ENCODE measurements at places on chromosomes 7 and 10.
A peak's percentile ranks its signal among the peaks of the same experiment; 100 is the strongest.

- no peak for DNase-seq
Observed at GRCh38 chr7:140478246-140479061, 851 bp downstream of the MKRN1 start.

GRCh38 chr10:12191715-12192114 lies 4.0 kb downstream of the NUDT5 start:
- DNase-seq, result no peak

GRCh38 chr10:77710081-77710551 lies 72.5 kb upstream of the KCNMA1 start:
- DNase-seq, result no peak

GRCh38 chr7:73834626-73835191 lies 3.9 kb downstream of the CLDN4 start:
- no peak for DNase-seq

DNA sequence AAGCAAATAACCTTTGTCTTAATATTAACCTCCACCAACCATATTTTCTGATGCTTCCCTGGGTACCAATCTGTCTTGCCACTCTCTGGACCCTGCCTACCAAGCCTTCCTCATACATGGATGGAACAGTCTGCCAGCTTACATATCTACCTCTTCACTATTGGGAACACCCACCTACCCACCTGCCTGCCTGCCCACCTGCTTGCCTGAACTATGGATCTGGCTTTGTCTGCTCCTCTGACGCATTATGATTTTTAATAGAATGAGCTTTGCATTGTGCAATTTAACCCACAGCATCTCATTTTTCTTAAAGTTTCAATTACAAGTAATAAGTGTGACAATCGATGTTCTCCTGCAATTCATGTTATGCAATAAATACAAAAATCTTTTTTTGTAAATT lies 137.9 kb upstream of the LSM8 start:
- no peak for DNase-seq

GRCh38 chr10:128578766-128579165 lies 452.5 kb upstream of the MKI67 start:
- no peak for DNase-seq

GRCh38 chr7:141544831-141545230 lies 6.4 kb upstream of the AGK start:
- DNase-seq, result no peak

DNA sequence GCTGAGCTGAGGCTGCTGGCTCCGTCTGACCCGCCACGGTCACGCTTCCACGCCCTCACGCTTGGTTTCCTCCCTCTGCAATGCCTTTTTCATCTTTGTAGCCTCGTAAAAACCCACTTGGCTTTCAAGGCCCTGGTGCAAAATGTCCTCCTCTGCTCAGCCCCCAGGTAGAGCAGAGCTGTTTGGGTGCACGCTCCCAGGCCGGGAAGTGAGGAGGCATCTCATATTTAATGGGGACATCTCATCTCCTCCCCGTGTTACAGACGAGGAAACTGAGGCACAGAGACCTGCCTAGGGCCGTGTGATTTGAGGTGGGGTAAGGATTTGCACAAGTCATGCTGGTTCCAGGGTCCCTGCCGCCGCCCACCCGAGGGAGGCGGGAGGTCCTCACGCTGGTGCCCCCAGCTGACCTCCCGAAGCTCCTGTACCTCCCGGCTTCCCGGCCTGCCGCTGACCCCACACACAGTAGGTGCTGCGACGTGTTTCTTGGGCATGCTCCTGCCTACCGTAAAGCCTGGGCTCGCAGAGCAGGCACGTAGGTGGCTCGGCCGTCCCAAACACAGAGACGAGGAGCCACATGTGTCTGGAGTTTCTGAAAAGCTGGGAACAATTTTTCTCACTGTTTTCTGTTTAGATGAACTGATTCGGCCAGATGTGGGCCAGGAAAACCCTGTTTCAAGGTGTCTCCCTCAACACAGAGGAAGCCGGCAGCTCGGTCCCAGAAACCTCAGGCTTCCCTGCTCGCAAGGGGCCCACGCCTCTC lies 11.5 kb downstream of the FOXL3 start:
- DNase-seq, result no peak

DNA sequence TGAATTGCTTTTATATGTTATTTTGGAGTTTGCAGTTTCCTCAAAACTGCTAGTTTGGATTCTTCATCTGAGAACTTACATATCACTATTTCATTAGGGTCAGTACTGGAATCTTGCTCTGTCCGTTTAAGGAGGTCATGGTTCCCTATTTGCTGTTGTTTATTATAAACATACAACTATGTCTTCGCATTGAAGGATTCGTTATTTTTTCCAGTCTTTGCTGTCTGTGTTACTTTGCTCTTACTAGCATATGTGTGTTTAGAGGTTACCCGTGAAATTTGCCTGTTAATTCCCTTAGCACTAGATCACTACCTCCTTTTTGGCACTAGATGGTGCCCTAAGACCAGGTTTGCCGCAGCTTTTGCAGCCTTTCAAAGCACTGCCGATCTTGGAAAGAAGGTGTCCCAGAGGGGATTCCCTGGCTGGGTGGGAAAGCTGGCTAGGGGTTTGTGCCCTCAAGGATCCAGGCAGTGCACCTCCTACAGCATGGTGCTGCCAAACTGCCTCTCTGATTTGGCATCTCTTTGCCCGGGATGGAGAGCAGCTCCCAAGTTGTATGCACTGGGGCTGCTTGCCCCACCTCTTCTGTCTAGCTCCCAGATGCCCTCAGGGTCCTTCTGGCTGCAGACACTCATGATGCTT lies 103.1 kb upstream of the APBB1IP start:
- no peak for DNase-seq

GRCh38 chr7:135757719-135758411 lies 9.3 kb upstream of the FAM180A start:
- DNase-seq, result no peak

DNA sequence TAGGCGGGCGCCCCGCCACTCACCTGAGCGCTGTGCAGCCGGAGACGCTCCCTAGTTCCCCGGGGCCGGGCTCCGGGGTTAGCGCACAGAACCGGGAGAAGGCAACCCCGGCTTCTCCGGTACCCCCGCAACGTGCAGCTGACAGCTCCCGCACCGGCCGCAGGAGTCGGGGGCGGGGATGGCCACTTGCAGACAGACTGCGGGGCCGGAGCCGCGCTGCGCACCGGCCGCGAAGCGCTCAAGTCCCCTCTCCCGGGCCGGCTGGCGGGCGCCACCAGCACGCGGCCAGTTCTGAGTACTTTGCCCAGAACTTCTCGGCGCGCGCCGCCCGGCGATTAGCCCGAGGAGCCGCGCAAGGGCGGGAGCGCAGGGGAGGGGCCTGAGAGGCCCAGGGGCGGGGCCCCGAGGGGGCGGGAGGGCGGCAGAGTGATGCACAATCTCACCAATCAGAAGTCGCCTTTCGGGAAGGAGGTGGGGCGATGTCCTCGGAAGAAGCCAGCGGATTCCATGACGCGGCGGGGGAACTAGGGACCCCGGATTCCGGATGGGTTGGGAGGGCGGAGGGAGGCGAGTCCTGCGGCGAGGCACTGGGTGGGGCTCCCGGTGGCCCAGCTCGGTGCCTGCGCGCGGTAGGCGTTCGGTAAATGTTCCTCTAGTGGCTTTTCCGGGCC lies at the start of gene OSBPL3:
OSBPL3 (minus strand) TSS at position 316 of the 671 bp plus-strand sequence. CDS start 87,706 bp downstream, outside the sequence.
- DNase-seq, result peak; percentile 91

- no peak for DNase-seq
Observed at GRCh38 chr10:133509700-133510099, 17.5 kb upstream of the CYP2E1 start.

- no peak for DNase-seq
Observed at GRCh38 chr7:137877027-137877675, 30.4 kb upstream of the DGKI start.

GRCh38 chr10:126833542-126833941 lies 71.7 kb upstream of the DOCK1 start:
- DNase-seq, result no peak

- DNase-seq, result no peak
Observed at GRCh38 chr7:298375-298702, 8.4 kb downstream of the FOXL3 start.

GRCh38 chr10:94065362-94065761 lies 71.6 kb downstream of the PLCE1 start:
- no peak for DNase-seq

- DNase-seq, result no peak
Observed at GRCh38 chr10:3702056-3702546, 82.9 kb downstream of the KLF6 start.

DNA sequence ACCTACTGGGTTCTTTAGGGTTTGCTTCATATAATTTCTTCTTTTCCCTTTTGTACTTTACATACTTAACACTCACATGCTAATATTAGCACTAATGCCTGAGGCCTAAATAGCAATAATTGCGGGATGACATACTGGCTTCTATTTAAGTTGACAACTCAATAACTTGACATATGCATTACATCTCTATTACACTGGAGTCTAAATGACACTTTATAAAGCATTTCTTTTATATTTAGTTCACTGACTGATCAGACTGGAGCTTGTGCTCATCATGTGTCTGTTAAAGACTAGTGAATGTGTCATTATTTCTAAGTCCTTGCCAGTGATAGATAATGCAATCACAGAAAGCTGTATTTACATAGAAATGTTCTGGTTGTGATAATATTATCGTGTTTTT lies 472.1 kb upstream of the SEMA3A start:
- DNase-seq, result no peak

DNA sequence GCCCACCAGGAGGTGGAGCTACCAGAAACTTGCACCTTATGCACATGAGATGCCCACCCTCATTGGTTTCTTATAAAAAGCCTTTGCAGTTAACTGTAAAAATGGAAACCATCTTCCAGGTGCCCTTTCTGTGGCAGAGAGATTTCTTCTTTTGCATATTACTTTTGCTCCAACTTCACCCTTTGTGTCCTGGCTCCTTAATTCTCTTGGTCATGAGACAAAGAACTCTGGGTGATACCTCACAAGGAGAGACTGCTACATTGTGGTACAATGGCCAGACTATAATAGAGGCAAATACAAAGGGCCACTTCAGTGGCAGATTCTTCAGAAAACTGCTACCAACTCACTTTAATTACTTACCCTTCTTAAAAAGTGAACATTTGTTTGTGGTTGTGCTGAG lies 76.4 kb upstream of the PTER start:
- DNase-seq, result no peak

- no peak for DNase-seq
Observed at GRCh38 chr7:93036149-93036640, 81.6 kb downstream of the SAMD9 start.

- DNase-seq, result no peak
Observed at GRCh38 chr7:45582868-45583277, 8.7 kb downstream of the ADCY1 start.

DNA sequence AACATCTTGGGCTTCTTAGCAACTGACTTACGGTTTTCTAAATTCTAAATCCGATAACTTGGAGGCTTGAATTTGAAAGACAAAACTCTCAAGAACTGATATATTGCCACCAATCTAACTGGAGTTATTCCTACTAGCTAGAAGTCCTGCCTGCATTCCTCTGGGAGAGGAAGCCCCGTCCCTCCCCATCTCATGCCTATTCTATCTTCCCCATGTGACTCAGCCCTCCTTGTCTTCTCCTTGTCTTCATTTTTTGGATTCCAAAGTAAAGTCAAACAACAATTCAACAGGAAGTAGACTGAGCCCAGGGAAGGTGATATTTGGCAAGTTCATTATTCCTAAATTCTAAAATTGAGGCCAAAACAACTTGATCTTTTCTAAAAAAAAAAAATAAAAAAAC lies 587.7 kb downstream of the KCNMA1 start:
- DNase-seq, result no peak

DNA sequence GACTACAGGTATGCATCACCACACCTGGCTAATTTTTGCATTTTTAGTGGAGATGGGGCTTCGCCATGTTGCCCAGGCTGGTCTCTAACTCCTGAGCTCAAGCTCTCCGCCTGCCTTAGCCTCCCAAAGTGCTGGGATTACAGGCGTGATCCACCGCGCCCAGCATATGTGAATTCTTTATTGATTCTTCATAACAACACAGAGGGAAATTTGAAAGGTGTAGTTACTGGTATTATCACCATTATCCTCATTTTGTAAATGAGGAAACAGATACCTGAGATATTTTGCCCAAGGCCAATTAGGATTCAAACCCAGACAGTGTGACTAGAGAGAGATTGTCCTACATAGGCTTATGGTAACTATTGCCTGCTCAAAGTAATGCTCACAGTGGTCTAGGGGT lies 22.6 kb downstream of the TCF7L2 start:
- DNase-seq, result no peak

GRCh38 chr10:119567978-119568377 lies 25.5 kb upstream of the RGS10 start:
- DNase-seq, result no peak

DNA sequence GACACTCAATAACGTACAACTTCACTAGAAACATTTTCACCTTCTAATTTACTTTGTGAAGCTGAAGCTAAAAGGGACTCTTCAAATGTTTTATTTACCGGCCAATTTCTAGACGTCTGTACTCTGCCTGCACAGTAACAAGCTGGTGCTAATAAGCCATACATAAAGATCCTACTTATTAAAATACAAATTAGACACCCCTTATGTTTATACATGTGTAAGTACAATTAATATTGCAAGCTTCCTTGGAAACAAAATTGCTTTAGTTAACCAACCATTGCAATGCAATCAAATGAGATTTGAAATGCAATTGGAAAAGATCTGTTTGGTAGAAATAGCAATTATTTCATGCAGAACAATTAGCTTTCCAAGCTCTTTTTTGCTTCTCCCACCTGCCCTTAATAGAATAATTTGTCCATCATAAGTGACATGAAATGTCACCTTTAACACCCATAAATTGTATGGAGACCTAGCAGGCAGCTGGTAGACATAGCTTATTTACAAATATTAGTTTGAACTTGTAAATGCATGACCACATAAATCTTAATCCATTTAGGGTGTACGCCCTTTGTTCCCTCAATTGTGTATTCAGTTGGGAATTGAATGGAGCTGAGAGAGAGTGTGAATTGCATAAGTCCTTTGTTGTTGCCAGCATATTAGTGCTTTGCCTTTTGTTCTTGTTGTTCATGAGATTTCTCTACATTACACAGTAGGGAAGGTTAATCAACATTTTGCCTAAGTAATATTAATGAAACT lies 277.1 kb downstream of the CACNA2D1 start:
- DNase-seq, result no peak

- no peak for DNase-seq
Observed at GRCh38 chr7:123689250-123689649, 33.6 kb downstream of the LMOD2 start.

DNA sequence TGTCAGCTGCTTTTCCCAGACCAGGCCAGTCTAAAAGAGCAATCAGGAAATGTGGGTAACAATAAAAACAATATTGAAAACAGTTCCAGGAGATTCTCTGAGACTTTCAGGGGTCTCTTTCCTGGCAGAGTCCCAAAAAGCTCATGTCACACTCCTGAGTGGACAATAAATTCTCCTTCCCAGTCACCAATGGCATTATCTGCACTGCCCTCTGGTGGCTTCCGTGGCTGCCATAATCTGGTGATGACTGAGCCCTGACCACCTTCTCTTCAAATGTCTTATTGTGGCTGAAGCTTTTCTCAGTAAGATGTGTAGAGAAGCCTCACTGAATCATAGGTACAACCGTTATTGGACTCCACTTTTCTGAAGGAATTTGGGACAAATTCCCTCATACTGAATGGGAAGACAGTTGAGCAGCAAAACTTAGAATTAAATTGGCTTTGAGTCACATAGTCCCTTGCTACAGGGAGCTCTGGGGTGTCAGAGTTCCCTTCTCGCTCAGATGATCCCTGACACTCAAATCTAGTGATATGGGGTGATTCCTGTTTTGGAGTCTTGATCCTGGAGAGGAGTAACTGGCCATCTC lies 24.4 kb upstream of the ASAH2 start:
- peak; percentile 10 for DNase-seq

Measured in gastrocnemius medialis (tissue), 4 donors.